ENCODE measurements at places on chromosomes 2 and 18.

- peak; percentile 44 for DNase-seq
Measured at GRCh38 chr2:240388471-240389301, 46.8 kb upstream of the GPC1 start.

DNA sequence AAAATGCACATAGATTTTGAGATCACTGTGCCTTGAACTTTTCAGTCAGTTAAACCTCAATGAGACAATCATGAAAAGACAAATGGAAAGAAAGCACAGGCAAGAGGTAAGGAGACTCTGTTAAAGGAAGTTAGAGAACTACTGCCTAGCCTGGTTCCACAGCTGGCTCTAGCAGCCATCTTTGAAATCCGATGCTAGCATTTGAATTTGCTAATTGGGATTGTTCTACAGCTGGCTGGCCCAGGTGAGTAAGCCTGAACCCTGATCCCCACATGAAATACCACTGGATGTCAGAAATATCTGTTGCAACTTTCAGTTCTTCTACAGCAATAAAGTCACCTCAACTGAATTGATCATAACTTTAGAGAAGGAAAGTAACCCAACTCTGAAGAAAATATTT lies 315.2 kb upstream of the CHAC2 start:
- no peak for DNase-seq

- no peak for DNase-seq
Measured at GRCh38 chr2:209468846-209469245, 45.0 kb downstream of the MAP2 start.

GRCh38 chr2:70851704-70852103 lies 16.1 kb upstream of the CD207 start:
- DNase-seq = no peak

GRCh38 chr2:54613386-54613785 lies 110.1 kb upstream of the EML6 start:
- DNase-seq = no peak

GRCh38 chr2:226763320-226763719 lies 36.3 kb downstream of the IRS1 start:
- no peak for DNase-seq

- DNase-seq = no peak
Measured at GRCh38 chr2:655626-656025, 21.6 kb downstream of the TMEM18 start.

DNA sequence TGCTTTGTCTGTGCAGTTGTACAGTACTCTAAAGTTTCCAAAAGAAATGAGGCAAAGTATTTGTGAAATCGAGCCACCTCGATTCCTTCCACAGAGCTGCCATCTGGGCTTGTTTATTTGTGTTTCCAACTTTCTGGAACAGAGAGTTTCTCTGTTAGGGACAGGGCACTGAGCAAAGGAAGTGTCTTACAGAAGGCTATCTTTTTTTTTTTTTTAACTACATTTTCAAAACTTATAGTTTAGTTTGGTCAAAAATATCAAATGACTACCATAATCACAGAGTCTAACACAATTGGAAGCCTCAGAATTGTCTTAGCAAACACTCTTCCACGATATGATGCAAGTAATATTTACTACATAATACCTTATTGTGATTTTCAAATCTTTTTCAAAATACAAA lies 796 bp downstream of the RFTN2 start:
- no peak for DNase-seq

DNA sequence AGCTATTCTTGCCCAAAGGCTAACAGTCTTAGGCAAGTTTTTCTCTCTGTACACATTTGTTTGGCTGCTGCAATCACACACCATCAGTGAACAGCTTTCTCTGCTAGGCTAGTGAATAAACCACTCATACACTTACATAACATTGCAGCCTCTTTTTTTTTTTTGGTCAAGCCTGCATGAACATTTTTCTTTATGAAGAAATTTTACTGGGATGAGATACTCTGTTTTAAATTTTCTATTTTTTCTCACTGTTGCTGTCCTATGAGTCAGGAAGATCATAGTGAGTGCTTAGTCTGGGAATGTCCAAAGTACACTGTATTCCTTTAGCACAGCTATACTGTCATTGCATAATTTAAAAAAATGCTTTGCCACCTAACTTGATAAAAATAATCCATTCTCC lies 58.5 kb downstream of the ROCK1 start:
- no peak for DNase-seq

DNA sequence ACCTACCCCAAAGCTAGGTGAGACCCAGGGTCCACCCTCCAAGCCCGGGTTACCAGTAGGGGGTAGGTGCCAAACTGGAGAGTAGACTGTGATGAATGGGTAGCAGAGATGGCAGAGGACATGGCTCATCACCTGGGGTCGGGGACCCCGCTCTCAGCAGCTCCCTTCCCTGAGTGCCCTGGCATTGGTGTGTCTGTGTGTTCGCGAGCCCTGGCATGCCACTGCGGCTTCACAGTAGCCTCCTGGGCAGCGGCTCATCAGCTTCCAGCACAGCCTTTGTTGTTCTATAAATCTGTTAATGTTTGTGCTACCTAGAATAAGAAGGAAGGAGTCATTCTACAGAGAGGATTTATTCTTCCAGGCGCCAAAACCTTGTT lies 62.6 kb upstream of the ALPP start:
- no peak for DNase-seq

DNA sequence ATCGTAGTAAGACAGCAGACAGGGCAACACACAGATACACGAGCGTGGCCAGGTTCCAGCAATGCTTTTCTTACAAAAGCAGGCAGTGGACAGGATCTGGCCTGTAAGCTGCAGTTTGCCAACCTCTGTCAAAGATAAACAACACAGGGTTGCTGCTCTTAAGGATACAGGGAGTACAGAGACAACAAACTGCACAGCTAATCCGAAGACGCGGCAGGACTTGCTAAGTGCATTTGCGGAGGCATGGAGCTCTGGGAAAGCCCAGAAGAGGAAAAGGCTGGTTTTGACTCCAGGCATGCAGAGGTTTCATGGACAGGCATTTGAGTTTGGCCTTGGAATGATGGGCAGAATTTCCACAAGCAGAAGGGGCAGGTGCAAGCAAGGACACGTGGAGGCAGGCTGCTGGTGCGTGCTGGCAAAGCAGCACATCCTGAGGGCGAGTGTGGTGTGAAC lies 24.4 kb downstream of the SERTAD2 start:
- no peak for DNase-seq

DNA sequence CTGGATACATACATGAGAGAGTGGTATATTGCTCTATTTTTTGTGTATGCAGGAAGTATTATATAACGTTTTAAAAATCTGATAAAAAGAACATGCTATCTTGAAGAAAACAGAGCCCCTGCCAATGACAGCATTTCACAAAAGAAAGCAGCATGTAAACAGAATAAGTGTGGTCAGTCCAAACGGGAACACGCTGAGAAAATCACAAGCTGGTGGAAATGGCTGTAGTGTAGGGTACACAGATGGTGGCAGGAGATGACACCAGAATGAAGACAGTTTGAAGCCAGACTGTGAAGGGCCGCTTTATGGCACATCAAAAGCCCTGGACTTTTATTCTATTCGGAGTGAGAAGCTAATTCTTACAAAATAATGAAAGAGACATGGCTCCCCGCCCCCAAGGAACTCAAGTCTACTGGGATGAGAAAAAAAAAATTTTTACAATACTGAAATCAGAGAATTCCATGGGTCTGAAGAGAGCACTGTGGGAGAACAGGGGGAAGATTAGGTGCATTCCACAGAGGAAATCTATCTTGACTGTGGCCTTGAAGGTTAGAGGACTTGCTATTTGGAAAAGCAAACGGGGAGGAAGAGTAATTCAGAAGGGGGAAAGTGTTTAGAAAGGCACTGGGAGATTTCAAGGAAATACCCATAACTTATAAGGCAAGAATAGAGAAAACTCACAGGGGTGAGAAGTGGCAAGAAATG lies 217.7 kb upstream of the SMAD7 start:
- DNase-seq = no peak

DNA sequence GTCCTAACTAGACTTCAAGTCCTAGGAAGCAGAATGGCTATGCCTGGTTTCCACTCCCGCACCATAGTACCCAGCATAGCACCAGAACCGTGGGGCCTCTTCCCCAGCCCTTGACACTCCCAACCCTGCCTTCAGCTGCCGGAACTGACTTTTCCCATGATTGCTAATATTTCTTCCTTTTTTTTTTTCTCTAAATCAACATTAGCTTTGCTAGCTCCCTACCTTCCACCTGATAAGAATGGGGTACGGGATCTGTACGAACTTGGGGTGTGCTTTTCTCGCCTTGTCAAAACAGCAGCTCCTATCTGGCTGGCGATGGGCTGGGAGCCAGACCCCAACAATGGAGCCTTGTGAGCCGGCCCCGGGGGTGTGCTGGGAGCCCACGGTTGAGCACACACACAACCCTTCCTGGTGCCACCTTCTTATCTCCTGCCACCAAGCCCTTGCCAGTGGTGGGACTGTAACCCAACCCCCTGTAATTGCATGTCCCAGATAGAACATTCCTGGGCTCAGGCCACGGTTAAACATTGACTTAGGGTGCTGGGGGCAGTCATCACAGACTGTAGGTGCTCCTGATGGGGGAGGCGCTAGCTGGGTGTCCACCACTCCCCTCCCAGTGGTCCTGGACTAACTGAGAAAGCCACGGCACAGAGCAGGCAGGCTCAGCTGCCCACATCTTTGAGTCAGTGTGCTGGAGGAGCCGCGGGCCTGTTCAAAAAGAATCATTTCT lies 213.0 kb upstream of the HAAO start:
- DNase-seq = no peak

GRCh38 chr18:48036641-48037421 lies 106.4 kb upstream of the SMAD2 start:
- no peak for DNase-seq

Data from right cardiac atrium (tissue), 5 donors.